ENCODE measurements at places on chromosomes 12 and 14.

GRCh38 chr12:24705741-24706358, 243.1 kb downstream of the BCAT1 start:
- DNase-seq = no peak

- DNase-seq = no peak
Measured at GRCh38 chr12:46265734-46266133, 3.1 kb downstream of the SLC38A1 start.

GRCh38 chr12:112892856-112893255, 13.9 kb upstream of the OAS1 start:
- no peak for DNase-seq

- no peak for DNase-seq
Measured at GRCh38 chr14:35855876-35856481, 29.8 kb downstream of the BRMS1L start.

DNA sequence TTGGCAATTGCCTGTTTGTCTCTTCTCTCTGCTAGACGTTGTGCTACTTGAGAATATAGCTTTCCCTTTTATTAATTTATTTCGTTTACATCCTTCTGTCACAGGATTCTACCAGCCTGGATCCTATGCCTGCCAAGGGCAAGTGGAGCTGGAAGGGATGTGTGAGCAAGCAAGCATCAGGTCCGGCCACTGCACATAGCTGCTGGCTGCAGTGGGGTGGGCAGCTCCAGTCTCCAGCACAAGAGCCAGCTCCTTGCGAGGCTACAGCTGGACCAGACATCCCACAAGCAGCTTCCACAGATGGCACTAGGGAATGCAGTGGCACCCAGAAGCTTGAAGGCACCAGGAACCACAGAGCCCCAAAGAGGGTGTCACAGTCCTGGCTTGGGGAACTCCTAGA, 225.0 kb downstream of the KCNC2 start:
- DNase-seq = no peak

GRCh38 chr12:65170209-65170881, 962 bp downstream of the LEMD3 start:
- peak; percentile 45 for DNase-seq

DNA sequence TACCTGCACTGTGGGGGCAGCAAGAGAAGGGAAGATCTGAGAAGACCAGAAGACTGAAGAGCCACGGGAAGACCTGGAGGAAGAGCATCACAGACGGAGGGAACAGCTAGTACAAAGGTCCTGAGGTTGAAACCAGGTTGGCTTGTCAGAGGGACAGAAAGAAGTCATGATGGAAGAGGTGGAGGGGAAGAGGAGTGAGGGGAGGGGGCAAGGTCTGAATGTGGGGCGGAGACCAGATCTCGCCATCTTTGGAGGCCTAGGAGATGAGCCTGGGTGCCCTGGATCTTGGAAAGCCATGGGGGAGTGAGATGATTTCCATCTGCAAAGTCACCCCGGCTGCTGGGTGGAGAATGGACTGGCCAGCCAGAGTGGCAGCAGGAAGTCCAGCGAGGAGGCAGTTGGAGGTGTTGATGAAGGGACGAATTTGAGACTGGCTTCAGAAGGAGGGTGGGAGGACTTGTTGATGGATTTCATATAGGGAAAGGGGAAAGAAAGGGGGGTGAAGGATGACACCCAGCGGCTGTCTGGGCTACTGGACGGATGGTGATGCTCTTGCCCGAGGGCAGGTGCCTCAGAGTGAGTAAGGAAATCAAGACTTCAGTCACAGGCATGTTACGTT, 14.6 kb upstream of the UBC start:
- no peak for DNase-seq

DNA sequence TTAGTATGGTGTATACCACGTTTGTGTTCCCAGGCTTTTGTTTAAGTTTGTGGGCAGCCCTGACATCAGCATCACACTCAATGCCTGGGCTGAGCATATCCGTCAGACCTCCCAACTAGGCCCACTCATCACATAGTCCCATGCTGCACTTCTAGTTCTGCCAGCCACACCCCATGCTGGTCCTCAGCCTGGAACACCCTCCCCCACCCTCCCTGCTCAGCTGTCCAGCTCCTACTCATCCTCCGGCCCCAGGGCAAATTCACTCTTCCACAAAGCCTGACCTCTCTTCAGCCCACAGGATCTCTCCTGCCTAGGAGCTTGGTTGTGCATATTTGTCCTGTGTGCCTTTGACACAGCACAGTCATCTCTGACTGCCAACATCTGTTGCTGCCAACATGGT, 3.9 kb upstream of the ENDOU start:
- DNase-seq = no peak

Data from activated T-cell treated with anti-CD3 and anti-CD28 coated beads for 1 hour (primary cell).